ACHN (cell line): ENCODE measurements at places on chromosomes 16 and 17.
A peak's percentile ranks its signal among the peaks of the same experiment; 100 is the strongest.

DNA sequence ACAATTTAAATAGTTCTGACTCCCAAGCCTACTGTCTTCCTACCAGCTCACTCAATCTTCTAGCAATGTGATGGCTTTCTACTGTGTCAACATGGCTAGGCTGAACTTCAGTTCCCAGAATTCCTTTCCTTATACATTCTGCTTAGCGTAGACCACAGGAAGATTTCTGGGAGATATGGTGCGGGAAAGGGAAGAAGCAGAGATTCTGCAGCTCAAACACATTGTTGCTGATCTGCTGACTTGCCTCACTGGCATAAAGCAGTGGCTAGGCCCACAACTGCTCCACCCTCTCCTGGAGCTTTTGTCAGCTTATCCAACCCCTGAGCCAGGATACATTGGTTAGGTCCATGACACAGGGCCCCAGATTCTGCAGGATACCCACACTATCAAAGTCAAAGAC, 58.8 kb downstream of the GAS7 start:
- DNase-seq = no peak

GRCh38 chr16:31702796-31703195, 170.8 kb upstream of the ZNF267 start:
- DNase-seq = no peak

- DNase-seq = no peak
Observed at GRCh38 chr17:81427173-81428120, 32.2 kb downstream of the BAHCC1 start.

- DNase-seq = peak; percentile 68
Observed at GRCh38 chr16:27972500-27972899, 91.0 kb downstream of the GSG1L start.

- no peak for DNase-seq
Observed at GRCh38 chr16:31141489-31142108, 6.1 kb upstream of the PRSS8 start.

DNA sequence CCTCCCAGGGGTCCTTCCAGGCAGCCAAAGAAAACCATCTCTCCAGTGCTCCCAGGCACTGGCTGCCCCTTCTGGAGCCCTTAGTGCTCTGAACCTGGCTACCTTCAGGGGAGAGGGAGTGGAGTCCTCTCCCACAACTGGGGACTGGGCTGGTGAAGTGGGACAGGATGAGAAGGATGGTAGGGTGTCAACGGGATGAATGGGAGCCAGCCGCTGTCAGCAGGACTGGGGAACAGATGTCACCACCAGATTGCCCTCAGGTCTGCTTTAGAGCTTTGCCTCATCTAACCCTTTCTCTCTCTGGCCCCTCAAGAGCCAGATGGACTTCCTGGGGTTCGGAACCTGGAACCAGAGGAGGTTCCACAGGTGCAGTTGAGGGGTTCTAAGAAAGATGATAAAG, 488 bp upstream of the SEBOX start:
- DNase-seq = no peak

DNA sequence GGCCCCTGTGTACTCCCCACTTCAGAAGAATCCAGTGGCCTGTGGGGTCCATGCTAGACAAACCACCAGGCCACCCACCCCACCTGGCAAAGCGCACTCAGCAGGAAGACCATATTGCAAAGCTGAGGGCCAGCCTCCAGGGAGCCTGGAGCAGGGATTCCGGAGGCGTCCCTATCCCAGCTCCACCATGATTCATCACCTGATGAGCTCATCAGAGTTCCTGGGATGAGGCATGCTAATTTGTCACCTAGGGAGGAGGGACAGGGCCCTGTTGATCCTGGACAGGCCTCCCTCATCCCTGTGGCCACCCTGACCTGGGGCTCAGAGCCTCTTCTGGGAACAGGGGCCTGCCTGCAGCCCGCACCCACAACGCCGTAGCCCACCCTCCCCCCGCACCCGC, 131.6 kb upstream of the PLCG2 start:
- peak; percentile 86 for DNase-seq

- no peak for DNase-seq
Observed at GRCh38 chr16:1427473-1428461, 3.1 kb upstream of the PERCC1 start.

DNA sequence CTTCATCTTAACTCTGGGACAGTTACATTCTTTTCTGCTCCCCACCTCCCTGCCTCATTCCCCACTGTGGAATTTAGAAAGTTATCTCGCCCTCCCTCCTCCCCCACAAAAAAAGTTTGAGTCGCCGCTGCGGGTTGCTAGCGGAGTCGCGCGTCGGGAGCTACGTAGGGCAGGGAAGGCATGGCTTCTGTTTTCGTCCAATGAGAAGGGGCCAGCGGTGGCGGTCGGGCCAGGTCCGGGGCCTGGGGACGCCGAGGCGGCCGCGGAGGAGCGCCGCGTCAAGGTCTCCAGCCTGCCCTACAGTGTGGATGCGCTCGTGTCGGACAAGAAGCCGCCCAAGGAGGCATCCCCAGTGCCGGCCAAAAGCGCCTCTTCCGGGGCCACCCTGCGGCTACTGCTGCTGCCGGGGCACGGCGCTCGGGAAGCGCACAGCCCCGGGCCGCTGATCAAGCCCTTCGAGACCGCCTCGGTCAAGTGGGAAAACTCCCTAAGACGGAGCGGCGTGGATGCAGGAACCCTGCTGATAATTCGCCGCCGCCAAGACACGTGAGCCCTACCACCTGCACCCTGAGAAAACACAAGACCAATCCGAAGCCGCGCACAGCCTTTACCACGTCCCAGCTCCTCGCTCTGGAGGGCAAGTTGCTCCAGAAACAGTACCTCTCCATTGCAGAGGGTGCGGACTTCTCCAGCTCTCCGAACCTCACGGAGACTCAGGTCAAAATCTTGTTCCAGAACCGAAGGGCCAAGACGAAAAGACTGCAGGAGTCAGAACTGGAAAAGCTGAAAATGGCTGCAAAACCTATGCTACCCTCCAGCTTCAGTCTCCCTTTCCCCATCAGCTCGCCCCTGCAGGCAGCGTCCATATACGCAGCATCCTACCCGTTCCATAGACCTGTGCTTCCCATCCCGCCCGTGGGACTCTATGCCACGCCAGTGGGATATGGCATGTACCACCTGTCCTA, 8.9 kb downstream of the OR4D1 start:
- peak; percentile 10 for DNase-seq

GRCh38 chr17:7436556-7437368, 1.5 kb downstream of the TMEM102 start:
- no peak for DNase-seq

GRCh38 chr17:44108440-44109311, 14.8 kb downstream of the HDAC5 start:
- DNase-seq = peak; percentile 91

DNA sequence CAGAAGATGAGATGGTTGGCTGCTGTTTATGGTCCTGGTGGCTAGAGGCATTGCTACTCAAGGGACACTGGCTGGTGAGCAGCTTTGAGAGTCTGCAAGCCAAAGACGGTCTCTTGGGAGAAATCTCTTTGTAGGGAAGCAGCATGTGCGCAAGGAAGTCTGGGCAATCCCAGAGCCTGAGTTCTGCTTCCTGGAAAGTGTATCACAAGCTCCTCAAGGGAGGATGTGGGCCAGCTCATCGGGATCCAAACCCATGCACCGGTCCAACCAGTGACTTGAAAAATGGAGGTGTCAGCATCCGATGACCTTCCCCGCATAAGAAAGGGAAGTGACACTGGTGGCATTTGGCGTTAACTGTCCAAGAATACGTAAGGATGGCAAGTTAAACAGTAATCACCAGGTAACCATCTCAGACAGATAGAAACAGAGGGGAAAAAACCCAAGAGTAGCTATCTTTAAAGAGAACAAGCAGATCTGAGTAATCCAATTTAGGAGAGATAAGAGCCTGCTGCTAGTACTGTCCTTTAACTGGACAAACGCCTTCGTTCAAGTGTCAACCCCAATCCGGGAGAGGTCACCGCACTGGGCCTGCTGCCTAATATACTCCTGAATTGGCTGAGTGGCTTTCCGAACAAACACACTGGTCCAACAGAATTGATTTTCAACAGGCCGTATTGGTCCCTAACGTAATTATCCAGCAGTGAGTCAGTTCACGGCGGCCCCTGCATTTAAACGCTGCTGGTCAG, 303.0 kb upstream of the ZFHX3 start:
- DNase-seq = no peak

- no peak for DNase-seq
Observed at GRCh38 chr16:11302977-11303376, 21.8 kb upstream of the PRM1 start.

GRCh38 chr17:7836596-7837407, 2.8 kb downstream of the KDM6B start:
- DNase-seq = peak; percentile 97

DNA sequence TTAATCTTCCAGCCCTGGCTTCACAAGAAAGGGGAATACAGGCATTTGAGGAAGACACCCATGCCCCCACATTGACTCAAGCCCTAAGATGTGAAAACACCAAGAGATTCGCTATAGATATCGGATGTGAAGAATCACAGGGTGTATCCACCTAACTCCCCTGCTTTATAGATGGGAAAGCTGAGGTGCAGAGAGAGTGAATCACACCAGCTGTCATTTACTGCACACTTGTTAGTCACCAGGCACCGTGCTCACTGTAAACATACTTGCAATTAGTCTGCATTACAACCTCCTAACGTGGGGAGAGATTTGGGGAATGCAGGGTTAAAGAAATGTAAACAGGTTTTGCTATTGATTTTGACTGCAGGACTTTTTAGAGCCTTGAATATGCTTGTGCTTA, 325.5 kb downstream of the C16orf95 start:
- DNase-seq = no peak

- DNase-seq = no peak
Observed at GRCh38 chr16:85036236-85037049, 8.8 kb downstream of the KIAA0513 start.

GRCh38 chr17:55492781-55493341, 18.4 kb downstream of the SMIM36 start:
- DNase-seq = no peak

GRCh38 chr16:72646615-72647014, 401.3 kb downstream of the ZFHX3 start:
- no peak for DNase-seq

DNA sequence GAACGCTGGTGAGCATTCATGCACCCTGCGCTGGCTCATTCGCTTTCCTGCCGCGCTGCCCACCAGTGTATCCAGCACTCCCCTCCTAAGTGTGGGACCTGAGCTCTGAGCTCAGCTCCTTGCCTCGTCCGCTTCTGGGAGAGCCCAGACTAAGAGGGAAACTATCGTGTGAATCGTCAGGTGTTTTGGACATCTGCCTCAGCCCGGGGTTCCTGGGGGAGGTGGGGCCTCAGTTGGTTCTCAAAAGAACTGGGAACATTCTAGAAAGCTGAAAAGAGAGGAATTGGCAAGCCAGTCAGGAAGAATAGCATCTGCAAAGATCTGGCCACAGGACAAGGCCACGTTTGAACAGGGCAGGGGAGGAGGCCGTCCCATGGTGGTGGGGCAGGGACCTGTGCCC, 205.4 kb upstream of the CIBAR2 start:
- no peak for DNase-seq
